ENCODE measurements at places on chromosomes 1 and 21.

GRCh38 chr1:184143449-184143848 lies 91.9 kb downstream of the TSEN15 start:
- DNase-seq, result no peak

DNA sequence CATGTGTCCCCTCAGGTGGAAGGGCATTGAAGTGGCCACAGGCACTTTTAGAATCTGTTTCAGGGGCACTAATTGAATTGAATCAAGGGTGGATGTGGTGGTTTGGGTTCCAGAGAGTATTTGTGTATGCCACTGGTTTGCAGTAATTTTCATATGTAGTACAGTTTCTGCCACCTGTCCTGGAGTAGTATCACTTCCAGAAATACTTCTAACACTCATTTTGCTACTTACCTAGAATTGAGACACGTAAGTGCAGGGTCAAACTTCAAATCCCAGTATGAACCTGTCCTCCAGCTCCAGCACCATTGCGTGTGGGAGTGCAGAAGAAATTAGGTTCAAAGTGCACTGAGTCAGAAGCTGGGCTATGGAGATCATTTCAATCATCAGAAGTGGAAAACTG lies 26.8 kb downstream of the RSPH1 start:
- DNase-seq, result no peak

DNA sequence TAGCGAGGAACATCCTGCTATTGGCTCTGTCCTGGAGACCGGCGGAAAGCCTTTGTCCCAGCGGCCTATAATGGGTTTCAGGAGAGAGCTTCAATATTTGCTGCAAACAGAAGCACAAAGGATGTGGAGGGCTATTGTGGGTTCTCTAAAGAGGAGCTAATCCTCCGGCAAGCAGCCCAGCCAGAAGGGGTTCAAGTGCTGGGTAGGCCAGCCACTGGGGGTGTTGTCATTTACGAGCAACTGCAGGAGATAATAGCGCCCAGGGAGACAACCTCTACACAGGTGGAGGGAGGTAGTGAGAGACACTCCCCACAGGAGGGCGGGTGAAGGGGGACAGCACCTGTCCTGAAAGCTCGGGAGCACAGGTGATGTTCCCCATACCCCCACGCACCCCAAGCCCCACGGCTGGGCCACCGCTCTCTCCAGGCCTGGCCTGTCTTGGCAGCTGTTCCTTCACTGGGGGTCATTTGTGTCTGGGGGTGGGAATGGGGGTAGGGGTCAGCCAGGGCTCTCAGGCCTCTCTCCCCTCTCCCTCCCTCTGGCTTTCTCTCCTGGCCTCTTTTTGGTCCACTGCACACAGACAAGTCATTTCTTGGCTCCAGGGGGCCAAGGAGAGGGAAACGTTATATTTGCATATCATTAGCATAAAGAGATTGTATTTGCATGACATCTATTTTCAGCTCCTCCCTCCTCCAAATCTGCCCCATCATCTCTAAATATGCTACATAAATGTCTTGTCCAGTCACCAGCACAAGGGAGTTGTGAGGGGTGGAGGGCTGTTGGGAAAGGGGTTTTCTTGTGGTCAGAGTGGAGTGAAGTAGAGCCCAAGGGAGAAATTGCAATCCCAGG lies 22.0 kb upstream of the SLC26A9 start:
- no peak for DNase-seq

- no peak for DNase-seq
Measured at GRCh38 chr1:223323491-223324484, 40.2 kb downstream of the SUSD4 start.

DNA sequence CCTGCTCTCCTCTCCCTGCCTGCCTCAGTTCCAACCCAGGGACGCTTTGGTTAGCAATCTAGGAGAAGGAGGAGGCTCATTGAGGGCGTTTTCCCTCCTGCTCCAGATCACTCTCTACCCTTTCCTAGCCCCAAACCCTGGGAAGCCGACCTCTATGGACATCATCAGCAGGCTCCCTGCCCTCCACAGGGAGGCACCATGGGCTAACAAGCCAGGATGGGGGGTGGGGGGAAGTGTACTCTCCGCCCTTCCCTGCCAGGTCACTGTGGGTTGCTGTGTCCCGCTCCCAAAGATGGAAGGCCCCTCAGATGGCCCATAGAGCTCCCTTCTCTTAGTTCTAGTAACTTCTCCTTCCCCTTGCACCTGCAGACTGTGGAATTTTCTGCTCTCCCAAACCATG lies 35.7 kb downstream of the KCND3 start:
- DNase-seq, result no peak

GRCh38 chr1:22553104-22553880 lies 10.0 kb upstream of the EPHA8 start:
- DNase-seq, result no peak

DNA sequence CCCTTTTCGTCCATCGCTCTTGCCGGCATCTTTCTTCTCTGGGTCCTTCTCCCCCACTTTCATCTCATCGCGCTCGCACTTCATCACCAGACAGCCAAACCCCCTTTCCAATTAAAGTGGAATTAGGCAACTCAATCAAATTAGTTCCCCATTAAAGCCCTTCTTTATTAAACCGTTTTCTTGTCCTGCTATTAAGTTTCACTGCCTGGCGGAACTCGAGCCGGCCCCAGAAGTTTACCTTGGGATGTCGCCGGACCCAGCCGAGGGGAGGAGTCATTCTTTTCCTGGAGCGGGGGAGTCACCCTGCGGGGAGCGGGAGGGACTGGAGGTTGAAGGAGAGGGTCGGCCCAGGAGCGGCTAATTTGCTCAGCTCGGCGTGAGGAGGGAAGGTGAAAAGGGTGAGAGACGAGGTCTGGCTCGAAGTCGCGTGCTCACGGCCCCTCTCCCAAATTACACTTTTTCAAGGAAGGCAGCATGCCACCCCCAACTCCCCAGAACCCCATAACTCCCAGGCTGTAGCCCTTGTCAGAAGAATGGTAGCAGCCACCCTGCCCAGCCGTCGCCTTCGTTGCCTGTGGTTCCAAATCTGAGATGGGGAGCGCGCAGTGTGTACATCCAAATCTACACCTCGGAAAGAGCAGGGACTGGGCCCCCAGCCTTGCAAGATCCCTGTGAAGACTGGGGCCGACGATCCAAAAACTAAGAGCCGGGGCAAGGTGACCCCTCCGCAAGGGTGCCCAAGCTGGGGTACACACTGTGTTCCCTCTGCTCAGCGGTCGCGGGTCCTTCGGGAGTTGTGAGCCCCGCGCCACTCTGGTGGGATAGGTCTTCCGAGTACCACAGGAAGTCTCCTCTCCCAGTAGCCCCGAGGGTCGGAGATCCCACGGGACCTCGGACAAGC lies 6.4 kb downstream of the DMRTA2 start:
- no peak for DNase-seq

- no peak for DNase-seq
Measured at GRCh38 chr1:53398091-53398490, 61.1 kb upstream of the DMRTB1 start.

DNA sequence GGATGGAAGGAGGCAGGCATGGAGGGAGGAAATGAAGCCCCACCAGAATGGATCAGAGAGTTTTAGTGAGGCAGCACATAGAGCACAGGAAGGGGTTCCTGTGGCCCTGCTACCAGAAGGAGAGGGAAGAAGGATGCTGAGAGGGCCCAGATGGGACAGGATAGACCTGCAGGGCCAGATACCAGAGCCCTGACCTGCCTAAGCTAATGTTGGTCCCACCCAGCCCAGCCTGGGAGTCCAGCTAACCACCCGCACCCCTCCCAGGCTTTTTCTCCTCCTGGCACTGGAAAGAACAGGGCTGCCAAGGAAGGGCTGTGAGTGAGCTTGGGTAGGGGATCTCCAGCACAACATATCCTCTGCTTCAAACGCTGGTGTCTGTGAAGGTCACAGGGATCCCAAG lies 6.9 kb downstream of the NECTIN4 start:
- no peak for DNase-seq

DNA sequence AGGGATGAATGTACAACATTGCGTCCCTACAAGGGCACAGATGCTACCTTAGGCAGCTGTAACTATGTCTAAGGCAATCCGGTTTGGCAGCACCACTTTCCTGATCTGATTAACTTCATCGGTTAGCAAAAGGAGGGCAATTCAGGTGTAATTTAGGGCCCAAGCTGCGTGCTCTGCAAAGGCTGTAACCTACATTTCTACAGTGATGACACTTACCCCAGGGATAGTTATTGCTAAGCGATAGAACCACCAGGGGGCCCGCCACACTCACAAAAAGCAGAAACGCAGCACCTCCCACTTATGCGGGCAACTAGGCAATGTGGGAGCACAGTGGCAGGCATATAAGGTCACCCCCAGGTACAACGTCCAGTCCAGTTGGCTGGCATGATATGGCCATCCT lies 113.5 kb downstream of the GDAP2 start:
- no peak for DNase-seq

All from vagina (tissue), 2 donors.